ENCODE measurements at places on chromosomes 3 and 15. TPM values are rescaled to one million over a fixed set of nuclear protein-coding genes. Genes with fewer than 3 reads are reported as not detected.

Gene TMEM266
- total RNA-seq, result not detected

Gene COL6A6
- not detected for total RNA-seq

Gene NXPE3
- total RNA-seq, result 6.7 TPM

Gene RAB6B
- total RNA-seq, result 1.1 TPM

Gene ZPLD1
- total RNA-seq, result not detected

Gene RBPMS2
- total RNA-seq, result 0.05 TPM

Gene PLCL2
- 8.9 TPM for total RNA-seq

Gene SNX1
- 43.1 TPM for total RNA-seq

Gene SPINK8
- total RNA-seq, result not detected

Gene PLOD2
- 78.6 TPM for total RNA-seq

Gene RTP4
- 5.5 TPM for total RNA-seq

Gene SAMMSON
- not detected for total RNA-seq

Gene ARGFX
- not detected for total RNA-seq

Gene DET1
- total RNA-seq, result 3.5 TPM

Gene CFAP100
- not detected for total RNA-seq

Gene MME
- total RNA-seq, result 3.8 TPM

Gene INKA1
- total RNA-seq, result 12.7 TPM

Gene FAM81A
- total RNA-seq, result 0.20 TPM

Gene TLR9
- total RNA-seq, result not detected

Gene NANOGP8
- total RNA-seq, result 0.20 TPM

Gene GAP43
- total RNA-seq, result not detected

Gene GABRR3
- not detected for total RNA-seq

Gene B4GALT4
- 3.1 TPM for total RNA-seq

Gene TM4SF18
- total RNA-seq, result 346 TPM

Gene CHL1
- not detected for total RNA-seq

Gene OR4M2
- total RNA-seq, result not detected

Gene ITIH3
- total RNA-seq, result not detected

Gene STAB1
- total RNA-seq, result 149 TPM

Gene FEZF2
- not detected for total RNA-seq

Gene GOLGA6L10
- total RNA-seq, result 0.05 TPM

Gene KY
- not detected for total RNA-seq

Gene GRK7
- total RNA-seq, result not detected

Gene PAK6
- 0.20 TPM for total RNA-seq

Gene CLDN16
- 0.39 TPM for total RNA-seq

Gene DALRD3
- total RNA-seq, result 44.2 TPM

Gene CD86
- total RNA-seq, result not detected

Gene NPAP1
- total RNA-seq, result not detected

Gene ACAN
- not detected for total RNA-seq

Gene SENP2
- 27.6 TPM for total RNA-seq

Gene BUB1B
- total RNA-seq, result 51.1 TPM

Gene XCR1
- not detected for total RNA-seq
